ENCODE measurements at places on chromosomes 13 and 19. TPM values are rescaled to one million over a fixed set of nuclear protein-coding genes. Genes with fewer than 3 reads are reported as not detected.

DNA sequence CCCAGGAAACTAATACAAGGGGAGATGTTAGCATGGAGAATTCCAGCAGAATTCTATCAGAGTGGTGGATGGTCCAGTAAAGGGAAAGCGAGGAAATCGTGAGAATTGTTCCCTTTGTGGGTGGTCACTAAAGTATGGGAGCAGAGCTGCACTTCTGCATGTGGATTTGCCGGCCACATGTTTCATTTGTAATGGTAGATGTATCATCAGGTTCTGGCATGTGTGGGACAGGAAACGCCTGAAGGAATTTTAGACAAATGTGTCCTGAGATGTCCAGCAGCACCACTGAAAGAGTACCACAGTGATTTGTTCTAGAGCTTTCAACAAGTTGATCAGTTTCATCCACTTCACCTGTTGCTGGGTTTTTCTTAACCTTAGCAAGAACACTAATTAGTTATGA is 308.4 kb downstream of the SHISA2 start:
- DNase-seq, result no peak

GRCh38 chr19:50050406-50051227 is 24.8 kb downstream of the ZNF473 start:
- DNase-seq, result peak; percentile 70

DNA sequence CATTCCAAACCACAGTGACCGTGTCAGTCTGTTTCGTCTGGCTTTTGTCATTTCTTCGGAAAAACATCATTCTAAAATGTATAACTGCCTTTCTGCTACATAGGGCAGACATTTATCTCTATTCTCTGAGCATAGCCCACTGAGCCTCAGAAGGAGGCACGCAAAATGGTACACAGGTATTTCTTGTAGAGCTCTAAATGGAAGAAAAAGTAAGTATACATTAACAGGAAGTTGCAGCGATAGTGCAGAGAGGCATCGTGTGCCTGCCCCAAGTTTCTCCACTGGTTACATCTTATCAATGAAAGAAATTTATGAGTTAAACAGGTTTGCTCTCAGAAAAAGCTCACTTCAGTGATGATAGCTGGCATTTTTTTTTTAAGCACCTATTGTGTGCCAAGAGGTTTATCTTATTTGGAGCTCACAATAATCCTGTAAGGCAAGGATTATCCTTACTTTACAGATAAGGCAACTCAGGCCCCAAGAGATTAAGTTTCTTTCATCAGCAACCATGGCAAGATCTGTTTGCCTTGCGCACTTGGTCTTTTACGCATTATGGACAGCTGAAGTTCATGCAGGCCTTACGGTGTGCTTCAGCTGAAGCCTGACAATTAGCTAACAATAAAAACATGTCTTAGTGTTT is 1.2 kb upstream of the RCBTB2 start:
- no peak for DNase-seq

KLK6 gene
- not detected for total RNA-seq

DNA sequence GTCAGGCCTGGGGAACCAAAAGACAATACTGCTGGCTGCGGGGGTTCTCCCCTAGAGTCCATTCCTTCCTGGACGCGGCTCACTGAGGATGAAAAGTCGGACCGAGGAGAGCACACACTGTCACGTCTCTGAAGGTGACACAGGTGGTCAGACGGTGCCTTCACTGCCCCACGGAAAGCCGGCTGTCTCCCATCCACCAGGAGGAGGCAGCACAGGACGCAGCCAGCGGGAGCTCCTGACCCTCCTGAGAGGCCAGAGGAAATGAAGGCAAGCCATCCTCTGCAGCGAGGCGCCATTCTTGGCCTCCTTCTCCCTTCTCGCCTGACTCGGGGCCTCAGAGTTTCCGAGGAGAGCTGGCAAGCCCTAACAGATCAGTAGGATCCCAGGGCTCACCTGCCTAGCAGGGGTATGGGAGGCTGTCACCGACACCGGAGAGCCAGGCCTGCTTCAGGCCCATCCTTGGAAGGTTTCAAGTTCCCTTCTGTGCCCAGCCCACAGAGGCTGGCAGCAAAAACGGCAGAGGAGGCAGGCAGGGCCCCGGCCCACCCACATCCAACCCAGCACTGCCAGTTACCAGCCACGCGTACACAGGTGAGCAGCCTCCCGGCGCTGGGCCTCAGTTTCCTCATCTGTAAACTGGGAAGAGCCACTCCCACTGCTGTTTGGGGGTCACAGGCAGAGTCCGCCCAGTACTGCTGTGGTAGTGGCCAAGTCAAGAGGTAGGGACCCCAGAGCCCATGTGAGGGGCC is 4.5 kb downstream of the REXO1 start:
- DNase-seq, result no peak

- DNase-seq, result no peak
Measured at GRCh38 chr13:28820099-28821051, at the start of gene MTUS2. Gene MTUS2, plus strand, starts transcription at chr13:28820339.

KCNJ14 gene
- 1.9 TPM for total RNA-seq

ZNF382 gene
- total RNA-seq, result 8.8 TPM

GRCh38 chr19:48812094-48812929 is 1.5 kb upstream of the BCAT2 start:
- peak; percentile 98 for DNase-seq

DOHH gene
- 7.2 TPM for total RNA-seq

DNA sequence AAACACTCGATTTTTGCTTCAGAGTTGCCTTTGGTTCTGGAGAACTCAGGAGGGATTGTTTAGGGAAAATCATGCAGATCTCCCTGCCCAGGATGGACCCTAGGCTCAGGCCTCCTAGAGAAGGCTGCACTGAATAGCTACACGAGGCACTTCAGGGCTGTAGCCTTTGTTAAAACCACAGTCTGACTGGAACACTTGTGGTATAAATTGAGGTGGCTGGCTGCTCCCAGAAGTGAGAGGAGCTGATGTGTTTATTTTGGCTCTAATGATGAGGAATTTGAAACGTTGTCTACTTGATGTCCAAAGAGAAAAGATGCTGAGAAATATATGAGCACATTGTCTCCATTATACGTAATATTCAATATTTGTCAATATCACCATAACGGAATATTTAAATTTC is 762.1 kb upstream of the ARGLU1 start:
- no peak for DNase-seq

GRCh38 chr13:99055281-99055680 is 77.4 kb upstream of the DOCK9 start:
- no peak for DNase-seq

DNA sequence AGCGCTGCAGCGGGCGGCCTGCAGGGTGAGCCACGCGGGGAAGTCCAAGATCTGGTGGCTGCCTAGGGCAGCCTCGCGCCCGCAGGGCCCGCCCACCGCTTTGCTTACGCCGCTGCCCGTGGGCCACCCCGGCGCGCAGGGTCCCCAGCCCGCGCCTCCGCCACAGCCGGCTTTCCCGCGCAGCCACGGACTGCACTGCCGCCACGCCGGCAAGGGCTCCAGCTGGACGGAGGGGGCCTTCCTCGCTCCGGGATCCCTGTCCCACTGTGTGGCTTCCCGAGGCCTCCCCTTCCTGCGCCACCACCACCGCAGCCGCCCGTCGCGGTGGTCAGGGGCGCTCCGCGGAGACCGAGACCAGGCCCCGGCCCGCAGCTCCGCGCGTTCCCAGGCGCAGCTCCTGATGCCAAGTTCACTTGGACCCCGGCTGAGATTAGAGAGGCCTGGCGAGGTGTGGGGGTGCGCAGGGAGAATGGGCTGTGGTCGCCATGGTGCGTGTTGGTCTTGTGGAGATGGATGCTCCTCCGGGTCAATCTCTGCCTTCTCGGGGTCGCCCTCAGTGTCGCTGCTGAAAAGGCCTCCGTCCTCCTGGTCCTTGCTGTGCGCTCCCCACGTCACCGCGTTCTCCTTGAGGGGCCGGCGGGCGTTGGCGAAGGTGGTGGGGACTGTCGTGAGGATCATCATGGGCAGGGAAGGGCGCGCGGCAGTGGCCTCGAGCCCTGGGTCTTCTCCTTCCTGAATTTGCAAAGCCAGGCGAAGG is 17.9 kb upstream of the RNF17 start:
- DNase-seq, result no peak

DNA sequence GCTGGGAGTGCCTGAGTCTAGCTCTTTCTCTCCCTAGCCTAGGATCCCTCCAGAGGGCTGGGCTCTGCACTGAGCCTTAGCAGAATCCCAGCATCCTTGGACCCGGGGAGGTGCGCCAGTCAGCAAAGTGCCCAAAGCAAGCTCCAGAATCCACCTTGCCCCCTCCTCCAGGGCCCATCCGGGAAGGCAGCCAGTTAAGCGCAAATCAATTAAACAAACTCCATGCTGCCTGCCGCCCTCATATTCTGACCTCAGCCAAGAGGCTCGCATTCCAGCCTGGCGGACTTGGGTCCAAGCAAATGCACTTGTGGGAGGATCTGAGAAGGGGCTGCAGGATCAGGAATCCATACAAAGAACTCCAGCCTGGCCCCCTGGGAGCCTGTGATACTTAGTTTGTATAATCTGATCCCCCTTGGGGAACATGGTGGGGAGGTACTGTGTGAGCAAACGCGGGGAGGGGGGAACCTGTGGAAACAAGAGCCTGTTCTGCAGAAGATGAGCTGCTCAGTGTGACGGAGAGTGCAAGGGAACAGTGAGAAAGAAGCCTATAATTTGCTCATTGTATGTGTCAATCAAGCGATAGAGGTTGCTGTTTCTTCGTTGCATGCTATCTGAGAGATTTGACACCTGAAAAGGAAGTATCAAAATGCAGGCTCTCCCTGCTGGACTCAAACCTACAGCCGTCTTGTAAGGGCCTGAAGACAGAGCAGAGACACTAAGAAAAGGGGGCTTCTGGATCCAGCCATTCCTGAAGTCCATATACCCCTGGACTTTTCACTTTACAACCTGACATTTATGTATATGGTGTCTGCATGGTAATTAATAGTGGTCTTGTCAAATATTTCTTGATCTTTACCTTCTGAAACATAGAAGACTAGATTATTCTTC is 29.4 kb downstream of the ZNRF4 start:
- no peak for DNase-seq

GRCh38 chr19:40990972-40991381 is at the start of gene CYP2B6:
Gene CYP2B6, plus strand, starts transcription at chr19:40991282. Its CDS starts 24 bp downstream, at chr19:40991306.
- DNase-seq, result no peak

DNA sequence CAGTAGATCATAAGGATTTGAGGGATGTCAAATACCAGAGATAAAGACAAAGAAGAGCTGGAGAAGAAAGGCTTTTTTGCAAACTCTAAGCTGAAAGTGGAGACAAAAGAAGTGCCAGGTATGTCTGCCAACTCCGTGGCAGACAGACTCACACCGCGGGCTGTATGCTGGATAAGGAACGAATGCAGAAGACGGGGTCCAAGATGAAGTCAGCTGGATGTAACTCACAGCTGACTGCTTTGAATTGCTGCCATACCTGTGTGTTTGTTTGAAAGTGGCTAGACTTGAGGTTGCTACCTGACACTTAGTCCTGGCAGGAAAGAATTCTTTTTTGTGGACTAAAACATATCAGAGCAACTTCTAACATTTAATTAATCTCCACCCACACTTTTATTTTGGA is 398.8 kb downstream of the DLEU7 start:
- no peak for DNase-seq

- DNase-seq, result no peak
Measured at GRCh38 chr13:94710065-94710781, 2.1 kb downstream of the SOX21 start.
